ENCODE measurements at places on chromosomes 3 and 15. TPM values are rescaled to one million over a fixed set of nuclear protein-coding genes. Genes with fewer than 3 reads are reported as not detected.

- peaks cover 12% of the 10 kb centered on the region for H3K4me1 ChIP-seq
- no peaks in the 10 kb centered on the region for H3K27me3 ChIP-seq
- no peaks in the 10 kb centered on the region for H3K36me3 ChIP-seq
- no peak overlapping the region for H3K4me3 ChIP-seq
Observed at GRCh38 chr15:95684693-95685115, 645.8 kb upstream of the NR2F2 start.

DNA sequence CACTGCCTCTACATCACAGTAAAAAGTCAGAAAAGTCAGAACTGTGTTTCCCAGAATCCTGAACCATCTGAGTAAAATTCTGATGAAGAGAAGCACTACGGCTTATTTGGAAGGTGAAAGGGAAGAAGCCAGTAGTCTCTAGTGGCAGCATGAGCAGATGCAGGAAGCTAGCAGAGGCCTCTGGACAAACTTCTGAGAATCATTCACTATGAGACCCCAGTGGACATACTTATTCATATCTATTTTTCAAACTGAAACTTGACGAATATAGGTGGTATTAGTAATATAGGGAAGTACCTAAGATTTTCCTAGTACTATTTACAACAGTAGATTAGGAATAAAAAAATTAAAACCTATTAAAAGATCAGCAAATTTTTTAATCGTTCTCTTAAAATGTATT lies 272.8 kb upstream of the TTC14 start:
- no peak for DNase-seq
- H3K4me3 ChIP-seq: no peak overlapping the region
- H3K27me3 ChIP-seq: peaks cover 3% of the 10 kb centered on the region

- peaks cover 9% of the 10 kb centered on the region for H3K4me1 ChIP-seq
- H3K4me3 ChIP-seq: no peak overlapping the region
- no peaks in the 10 kb centered on the region for H3K27me3 ChIP-seq
- no peak for DNase-seq
- H3K27ac ChIP-seq: no peak overlapping the region
- no peaks in the 10 kb centered on the region for H3K36me3 ChIP-seq
Observed at GRCh38 chr3:148727231-148727630, 29.5 kb downstream of the AGTR1 start.

DNA sequence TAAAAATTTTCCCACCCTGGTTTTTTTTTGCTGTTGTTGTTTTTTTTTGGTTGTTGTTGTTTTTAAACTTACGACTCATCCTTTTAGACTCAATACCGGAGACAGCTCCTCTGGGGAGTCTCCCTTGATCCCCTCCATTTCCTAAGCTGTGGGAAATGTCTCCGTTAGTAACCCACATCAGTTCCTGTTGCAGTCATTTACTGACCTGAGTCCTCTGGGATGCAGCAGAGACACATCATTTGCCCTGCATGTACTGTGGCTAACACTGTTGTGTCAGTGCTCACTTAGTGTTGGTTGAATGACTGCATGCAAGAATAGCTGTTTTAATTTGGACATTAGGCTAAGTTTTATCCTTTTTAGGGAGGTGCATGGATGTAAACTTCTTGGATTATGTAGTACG lies 83.8 kb downstream of the MBNL1 start:
- DNase-seq: no peak
- peaks cover 43% of the 10 kb centered on the region for H3K4me1 ChIP-seq
- H3K27me3 ChIP-seq: no peaks in the 10 kb centered on the region

- H3K4me1 ChIP-seq: no peaks in the 10 kb centered on the region
- H3K27ac ChIP-seq: no peak overlapping the region
- H3K27me3 ChIP-seq: peaks cover 7% of the 10 kb centered on the region
- no peaks in the 10 kb centered on the region for H3K36me3 ChIP-seq
- DNase-seq: no peak
Observed at GRCh38 chr15:53625260-53625659, 134.2 kb downstream of the WDR72 start.

DNA sequence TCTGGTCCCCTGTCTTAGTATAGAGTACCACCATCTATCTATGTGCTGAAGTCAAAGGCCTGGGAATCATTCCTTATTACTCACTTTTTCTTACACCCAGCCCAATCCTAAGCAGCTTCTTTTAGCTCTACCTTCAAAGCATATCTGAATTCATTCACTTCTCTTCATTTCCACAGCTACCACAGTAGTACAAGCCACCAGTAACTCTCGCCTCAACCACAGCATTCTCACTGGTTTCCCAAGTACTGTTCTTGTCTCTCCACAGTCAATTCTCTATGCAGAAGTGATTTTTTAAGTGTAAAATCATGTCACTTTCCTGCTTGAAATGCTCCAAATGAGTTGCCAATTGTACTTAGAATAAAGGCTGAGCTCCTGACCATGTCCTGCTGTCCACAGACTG lies 401.7 kb downstream of the OXSM start:
- no peaks in the 10 kb centered on the region for H3K4me1 ChIP-seq
- no peak overlapping the region for H3K27ac ChIP-seq
- no peak for DNase-seq
- H3K4me3 ChIP-seq: no peak overlapping the region

DNA sequence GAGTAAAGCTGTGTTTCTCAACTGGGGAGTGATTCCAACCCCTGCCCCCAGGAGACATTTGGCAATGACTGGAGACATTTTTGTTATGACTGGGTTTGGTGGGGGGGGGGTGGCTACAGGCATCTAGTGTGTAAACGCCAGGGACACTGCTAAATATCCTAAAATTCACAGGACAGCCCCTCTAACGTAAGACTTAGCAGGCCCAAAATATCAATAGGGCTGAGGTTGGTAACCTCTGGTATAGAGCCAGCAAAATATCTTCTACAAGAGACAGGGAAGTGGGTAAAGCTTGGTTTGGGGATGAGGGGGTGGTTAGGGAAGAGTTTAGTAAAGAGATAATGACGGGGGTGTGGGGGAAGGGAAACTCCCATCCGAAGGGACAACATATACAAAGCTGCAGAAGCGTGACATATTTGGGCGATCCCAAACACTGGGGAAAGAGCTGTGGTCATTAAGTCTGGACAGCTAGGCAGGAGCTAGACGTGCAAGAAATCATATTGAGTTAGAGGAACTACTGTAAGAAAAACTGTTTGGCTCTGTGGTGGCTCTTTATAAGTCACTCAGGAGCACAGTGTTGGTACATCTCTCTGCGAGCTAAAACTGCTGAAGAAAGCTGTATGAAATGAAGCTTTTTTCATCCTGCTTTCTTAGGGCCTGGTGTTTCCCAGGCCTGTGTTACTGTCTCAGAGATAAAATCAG lies 697 bp upstream of the TRIM69 start:
- DNase-seq: no peak
- H3K27ac ChIP-seq: no peak overlapping the region
- H3K4me1 ChIP-seq: no peaks in the 10 kb centered on the region
- no peaks in the 10 kb centered on the region for H3K36me3 ChIP-seq

DNA sequence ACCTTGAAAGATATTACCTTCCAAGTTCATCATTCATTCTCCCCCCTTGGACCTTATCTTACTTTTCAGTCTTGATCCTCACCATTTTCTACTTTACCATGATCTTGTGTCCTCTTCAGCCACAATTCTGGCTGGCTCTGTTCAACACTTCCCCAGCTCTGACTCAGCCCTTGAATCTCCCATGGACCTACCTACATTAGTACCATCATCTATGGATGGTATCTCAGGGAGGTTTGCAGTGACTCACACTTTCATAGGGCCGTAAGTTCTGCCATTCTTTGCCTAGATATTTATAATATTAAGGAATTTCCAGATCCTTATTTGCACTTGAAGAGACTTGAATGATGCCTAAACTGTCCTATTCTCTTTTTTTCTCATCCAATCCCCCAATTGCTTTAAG lies 213.7 kb upstream of the RORA start:
- H3K4me1 ChIP-seq: no peaks in the 10 kb centered on the region
- H3K36me3 ChIP-seq: no peaks in the 10 kb centered on the region
- DNase-seq: no peak

DNA sequence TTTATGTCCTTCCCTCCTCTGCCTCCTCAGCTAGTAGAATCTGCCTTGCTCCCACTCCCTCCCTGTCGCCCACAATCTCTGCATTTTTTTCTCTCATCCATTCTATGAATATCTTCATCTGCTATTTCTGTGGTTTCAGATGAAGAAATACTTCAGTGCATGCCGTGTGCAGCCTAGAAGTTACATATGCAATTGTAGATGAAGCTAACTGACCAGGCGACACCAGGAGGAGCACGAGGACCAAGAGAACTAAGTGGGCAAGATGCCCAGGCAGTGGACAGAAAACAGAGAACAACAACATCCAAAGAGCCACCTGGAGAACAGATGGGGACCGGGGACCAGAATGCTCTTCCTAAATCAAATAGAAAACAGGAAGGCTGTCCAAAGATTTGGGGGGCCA lies 121.4 kb upstream of the ATP11B start:
- peaks cover 7% of the 10 kb centered on the region for H3K4me1 ChIP-seq
- no peak overlapping the region for H3K4me3 ChIP-seq

DNA sequence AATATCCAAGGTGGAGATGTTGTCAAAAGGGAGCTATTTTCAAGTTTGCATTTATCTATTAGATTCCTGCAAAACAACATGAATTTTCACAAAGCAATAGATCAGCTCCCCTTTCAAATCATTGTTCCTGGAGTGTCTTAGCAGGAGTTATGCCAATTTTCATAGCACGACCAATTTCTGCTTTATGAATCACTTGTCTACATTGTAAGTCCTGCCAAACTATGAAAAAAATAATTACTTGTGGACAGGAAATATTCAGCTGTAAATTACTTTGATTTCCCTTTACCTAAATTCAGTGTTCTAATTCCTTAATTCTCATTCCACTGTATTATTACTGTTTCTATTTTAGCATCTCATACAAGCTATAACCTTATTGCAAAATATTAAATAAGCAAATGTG lies 1289.6 kb downstream of the NSUN3 start:
- peaks cover 11% of the 10 kb centered on the region for H3K4me1 ChIP-seq

- peak overlapping the region; percentile 91 for H3K4me3 ChIP-seq
- no peak for DNase-seq
- H3K27me3 ChIP-seq: no peaks in the 10 kb centered on the region
- H3K36me3 ChIP-seq: peaks cover 8% of the 10 kb centered on the region
- peaks cover 65% of the 10 kb centered on the region for H3K4me1 ChIP-seq
- H3K27ac ChIP-seq: peak overlapping the region; percentile 94
Observed at GRCh38 chr15:64844576-64845145, 2.9 kb downstream of the PLEKHO2 start.

- H3K27me3 ChIP-seq: no peaks in the 10 kb centered on the region
- DNase-seq: no peak
- peak overlapping the region; percentile 63 for H3K27ac ChIP-seq
- peaks cover 79% of the 10 kb centered on the region for H3K4me1 ChIP-seq
- peak overlapping the region; percentile 39 for H3K4me3 ChIP-seq
Observed at GRCh38 chr3:69088063-69088462, 3.3 kb downstream of the ARL6IP5 start.

- H3K4me1 ChIP-seq: no peaks in the 10 kb centered on the region
- peaks cover 4% of the 10 kb centered on the region for H3K36me3 ChIP-seq
- no peak for DNase-seq
- H3K4me3 ChIP-seq: no peak overlapping the region
- H3K27me3 ChIP-seq: no peaks in the 10 kb centered on the region
- no peak overlapping the region for H3K27ac ChIP-seq
Observed at GRCh38 chr3:52925405-52926313, 28.3 kb upstream of the STIMATE start.

GRCh38 chr15:49361370-49361769 lies 61.7 kb upstream of the FGF7 start:
- no peaks in the 10 kb centered on the region for H3K36me3 ChIP-seq
- H3K27ac ChIP-seq: no peak overlapping the region
- no peaks in the 10 kb centered on the region for H3K27me3 ChIP-seq
- DNase-seq: no peak
- H3K4me3 ChIP-seq: no peak overlapping the region
- no peaks in the 10 kb centered on the region for H3K4me1 ChIP-seq

GRCh38 chr3:153835540-153835939 lies 285.6 kb upstream of the ARHGEF26 start:
- DNase-seq: no peak
- no peak overlapping the region for H3K27ac ChIP-seq
- no peak overlapping the region for H3K4me3 ChIP-seq

GRCh38 chr15:29712149-29712885 lies 110.0 kb downstream of the TJP1 start:
- H3K4me1 ChIP-seq: no peaks in the 10 kb centered on the region
- peak overlapping the region; percentile 25 for H3K27ac ChIP-seq

DNA sequence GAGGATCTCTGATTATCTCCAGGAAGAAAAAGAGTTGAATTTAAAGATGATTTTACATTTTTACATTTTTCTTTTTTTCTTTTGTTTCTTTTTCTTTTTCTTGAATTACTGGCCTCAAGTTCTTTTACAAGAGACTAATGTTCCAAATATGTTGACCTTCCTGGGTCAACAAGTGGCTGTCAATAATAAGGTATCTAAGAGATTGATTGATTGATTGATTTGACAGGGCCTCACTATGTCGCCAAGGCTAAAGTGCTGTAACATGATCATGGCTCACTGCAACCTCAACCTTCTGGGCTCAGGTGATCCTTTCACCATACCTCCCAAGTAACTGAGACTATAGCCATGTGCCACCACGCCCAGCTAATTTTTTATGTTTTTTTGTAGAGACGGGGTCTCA lies 44.6 kb downstream of the KIF9 start:
- H3K4me3 ChIP-seq: no peak overlapping the region
- H3K27me3 ChIP-seq: no peaks in the 10 kb centered on the region
- H3K27ac ChIP-seq: no peak overlapping the region
- H3K4me1 ChIP-seq: peaks cover 7% of the 10 kb centered on the region
- H3K36me3 ChIP-seq: no peaks in the 10 kb centered on the region

DNA sequence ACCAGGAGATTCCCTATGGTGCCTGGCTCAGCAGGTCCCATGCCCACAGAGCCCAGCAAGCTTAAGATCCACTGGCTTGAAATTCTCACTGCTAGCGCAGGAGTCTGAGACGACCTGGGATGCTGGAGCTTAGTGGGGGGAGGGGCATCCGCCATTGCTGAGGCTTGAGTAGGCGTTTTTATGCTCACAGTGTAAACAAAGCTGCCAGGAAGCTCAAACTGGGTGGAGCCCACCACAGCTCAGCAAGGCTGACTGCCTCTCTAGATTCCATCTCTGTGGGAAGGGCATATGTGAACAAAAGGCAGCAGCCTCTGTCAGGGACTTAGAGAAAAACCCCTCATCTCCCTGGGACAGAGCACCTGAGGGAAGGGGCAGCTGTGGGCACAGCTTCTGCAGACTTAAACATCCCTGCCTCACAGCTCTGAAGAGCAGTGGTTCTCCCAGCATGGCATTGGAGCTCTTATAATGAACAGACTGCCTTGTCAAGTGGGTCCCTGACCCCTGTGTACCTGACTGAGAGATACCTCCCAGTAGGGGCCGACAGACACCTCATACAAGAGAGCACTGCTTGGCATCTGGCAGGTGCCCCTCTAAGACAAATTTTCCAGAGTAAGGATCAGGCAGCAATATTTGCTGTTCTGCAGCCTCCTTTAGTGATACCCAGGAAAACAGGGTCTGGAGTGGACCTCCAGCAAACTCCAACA lies 231.5 kb upstream of the SETMAR start:
- no peaks in the 10 kb centered on the region for H3K27me3 ChIP-seq
- no peak overlapping the region for H3K4me3 ChIP-seq
- no peaks in the 10 kb centered on the region for H3K4me1 ChIP-seq
- peaks cover 4% of the 10 kb centered on the region for H3K36me3 ChIP-seq

Gene PPP2R3A
- total RNA-seq: 14.8 TPM

Gene GNB4
- 77.6 TPM for total RNA-seq

Gene IGSF10
- 0.10 TPM for total RNA-seq

Gene MKRN3
- not detected for total RNA-seq

Gene PSTPIP1
- total RNA-seq: not detected

Gene ISL2
- not detected for total RNA-seq

Gene CCDC39
- not detected for total RNA-seq

Gene PPCDC
- total RNA-seq: 12.9 TPM

Gene NKTR
- total RNA-seq: 49.7 TPM

Gene PCOLCE2
- total RNA-seq: 9.3 TPM

Gene RNF168
- 19.5 TPM for total RNA-seq

Gene SLC7A14
- total RNA-seq: 0.02 TPM
